ENCODE measurements at places on chromosomes 13 and 19.

GRCh38 chr19:18102916-18103542 is 5.5 kb downstream of the MAST3 start:
- DNase-seq, result no peak

DNA sequence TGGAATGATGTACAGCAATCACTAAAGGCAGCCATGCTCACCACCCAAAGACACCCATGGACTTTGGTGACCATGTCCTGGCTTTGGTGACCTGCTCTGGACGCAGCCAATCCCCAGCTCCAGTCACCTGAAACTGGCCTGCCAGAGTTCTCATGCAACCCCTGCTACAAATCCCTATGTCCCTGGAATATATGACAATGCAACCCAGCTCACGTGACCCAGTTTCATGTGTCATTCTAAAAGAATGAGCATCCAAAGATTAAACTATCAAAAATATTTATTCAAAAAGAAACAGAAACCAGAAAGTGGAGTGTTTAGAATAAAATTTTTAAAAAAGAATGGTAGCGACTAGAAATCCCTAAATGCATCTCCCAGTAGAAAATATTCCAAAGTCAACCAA is 203.3 kb upstream of the IRS2 start:
- DNase-seq, result no peak

- DNase-seq, result no peak
Observed at GRCh38 chr13:36887758-36888521, 32.1 kb downstream of the SMAD9 start.

- DNase-seq, result no peak
Observed at GRCh38 chr13:106261450-106261849, 274.0 kb downstream of the EFNB2 start.

DNA sequence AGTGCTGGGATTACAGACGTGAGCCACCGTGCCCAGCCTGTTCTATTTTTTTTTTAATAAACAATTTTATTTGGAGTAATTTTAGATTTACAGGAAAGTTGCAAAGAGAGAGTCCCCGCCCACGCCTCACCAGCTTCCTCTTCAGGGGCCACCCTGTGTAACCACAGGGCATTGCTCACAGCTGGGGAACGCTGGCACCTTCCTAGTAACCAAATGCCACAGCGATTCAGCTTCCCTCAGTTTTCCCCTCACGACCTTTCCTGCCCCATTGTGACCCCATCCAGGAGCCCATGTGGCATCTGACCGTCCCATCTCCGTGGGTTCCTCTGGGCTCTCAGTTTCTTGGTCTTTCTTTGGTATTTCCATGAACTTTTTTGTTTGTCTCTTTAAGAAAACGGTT is 83.9 kb downstream of the GNG7 start:
- no peak for DNase-seq

DNA sequence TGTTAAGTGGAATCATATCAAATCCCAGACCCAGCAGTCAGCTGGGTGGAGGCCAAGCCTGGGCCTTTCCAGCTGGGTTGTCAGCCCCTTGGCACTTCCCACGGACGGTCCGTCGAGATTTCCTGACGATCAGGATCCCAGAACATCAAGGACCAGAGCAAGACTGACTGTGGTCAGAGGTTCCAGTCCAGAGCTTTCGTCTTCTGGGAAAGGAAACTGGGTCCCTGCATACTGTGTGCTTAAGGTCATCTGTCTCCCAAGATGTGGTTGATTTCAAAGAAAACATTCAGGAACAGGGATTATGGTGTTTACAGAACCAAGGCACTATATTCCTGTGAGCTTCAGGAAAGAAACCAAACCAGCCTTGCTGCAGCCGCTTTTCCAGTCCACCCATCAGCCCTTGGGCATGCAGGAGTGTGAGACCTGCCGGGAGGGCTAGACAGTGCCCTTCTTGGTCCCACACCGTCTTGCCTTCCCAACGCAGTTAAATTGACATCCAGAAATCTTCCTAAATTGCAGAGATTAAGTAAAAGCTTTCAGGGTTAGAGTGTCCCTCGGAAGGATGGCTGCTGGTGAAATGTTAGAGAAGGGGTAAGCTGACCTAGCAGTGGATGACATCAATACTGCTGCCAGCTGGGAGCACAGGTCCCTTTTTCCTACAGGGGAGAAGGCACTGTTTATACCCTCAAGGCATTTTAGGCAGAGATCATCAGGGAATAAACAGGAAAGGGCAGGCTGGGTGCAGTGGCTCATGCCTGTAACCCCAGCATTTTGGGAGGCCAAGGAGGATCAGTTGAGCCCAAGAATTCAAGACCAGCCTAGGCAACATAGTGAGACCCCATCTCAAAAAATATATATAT is 5.0 kb upstream of the C19orf33 start:
- DNase-seq, result no peak

GRCh38 chr13:91349992-91350911 is 2.8 kb downstream of the MIR17HG start:
- DNase-seq, result no peak

GRCh38 chr13:21344662-21345176 is 114.4 kb downstream of the ZDHHC20 start:
- DNase-seq, result no peak

DNA sequence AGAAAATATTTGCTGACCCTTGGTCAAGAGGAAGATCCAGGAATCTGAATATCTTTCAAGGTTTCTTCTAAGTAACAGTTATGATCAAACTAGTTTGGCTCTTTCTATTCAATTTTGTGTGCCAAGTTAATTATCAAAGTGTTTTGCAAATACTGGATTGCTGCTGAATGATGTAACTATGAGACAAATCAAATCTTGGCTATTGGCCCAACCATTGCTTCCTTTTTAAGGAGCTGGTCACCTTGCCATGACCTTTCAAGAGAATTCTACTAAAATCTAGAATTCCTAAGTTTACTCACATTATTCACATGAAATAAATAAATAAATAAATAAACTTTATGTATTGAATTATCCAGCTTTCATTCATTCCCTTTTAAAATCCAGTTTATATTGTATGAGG is 371.8 kb downstream of the SLITRK6 start:
- no peak for DNase-seq

DNA sequence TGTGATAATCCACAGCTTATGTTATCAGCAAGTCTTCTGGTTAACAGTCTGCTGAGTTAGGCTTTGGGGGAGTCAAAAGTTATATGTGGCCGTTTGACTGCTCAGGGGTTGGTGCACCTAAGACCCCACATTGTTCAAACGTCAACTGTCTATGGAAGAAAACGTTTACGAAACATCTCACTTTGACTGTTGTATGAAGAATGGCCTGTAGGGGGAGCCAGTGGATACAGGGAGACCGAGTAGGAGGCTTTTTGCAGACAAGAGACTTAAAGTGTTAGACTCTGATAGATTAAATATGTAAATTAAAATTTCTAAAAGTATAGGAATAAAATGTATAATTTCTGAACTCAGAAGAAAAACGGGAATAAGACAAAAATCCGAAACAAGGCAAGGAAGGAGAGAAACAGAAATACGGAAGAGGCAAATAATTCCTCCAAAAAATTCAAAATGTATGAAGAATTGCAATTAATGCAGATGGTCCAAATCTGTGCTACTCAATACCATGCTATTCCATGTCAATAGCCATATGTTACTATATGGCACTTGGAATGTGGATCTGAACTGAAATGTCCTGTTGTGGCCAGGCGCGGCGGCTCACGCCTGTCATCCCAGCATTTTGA is 37.8 kb downstream of the TNFSF14 start:
- DNase-seq, result peak; percentile 31

- no peak for DNase-seq
Observed at GRCh38 chr19:41186971-41187883, 5.8 kb upstream of the CYP2S1 start.

DNA sequence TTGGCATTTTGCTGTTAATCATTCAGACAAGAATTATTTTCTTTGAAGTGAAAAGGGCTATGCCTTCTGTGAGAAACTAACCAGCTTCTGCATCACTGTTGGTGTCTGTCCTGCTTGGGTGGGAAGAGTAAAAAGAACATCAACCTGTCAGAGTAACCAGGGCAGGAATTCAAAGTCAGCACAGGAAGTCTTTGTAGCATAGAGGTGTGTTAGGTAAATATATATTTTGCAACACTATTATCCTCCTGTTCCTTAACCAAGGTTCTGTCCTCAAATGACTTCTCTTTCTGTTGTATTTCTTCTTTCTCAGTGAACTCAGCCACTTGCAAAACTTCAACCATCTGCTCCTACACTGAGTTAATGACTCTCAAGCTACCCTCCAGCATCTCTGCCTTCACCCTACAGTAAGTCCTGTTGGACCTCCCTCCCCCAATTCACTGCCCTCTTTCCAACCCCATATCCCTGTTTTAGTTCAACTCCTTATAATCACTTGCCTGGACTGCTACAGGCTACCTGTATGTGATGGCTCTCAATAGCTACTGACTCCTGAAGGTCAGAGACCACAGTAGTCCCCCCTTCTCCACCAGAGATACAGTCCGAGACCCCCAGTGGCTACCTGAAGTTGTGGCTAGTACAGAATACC is 49.9 kb downstream of the SMAD9 start:
- DNase-seq, result no peak

GRCh38 chr13:45132369-45133064 is 12.2 kb downstream of the GTF2F2 start:
- DNase-seq, result no peak

DNA sequence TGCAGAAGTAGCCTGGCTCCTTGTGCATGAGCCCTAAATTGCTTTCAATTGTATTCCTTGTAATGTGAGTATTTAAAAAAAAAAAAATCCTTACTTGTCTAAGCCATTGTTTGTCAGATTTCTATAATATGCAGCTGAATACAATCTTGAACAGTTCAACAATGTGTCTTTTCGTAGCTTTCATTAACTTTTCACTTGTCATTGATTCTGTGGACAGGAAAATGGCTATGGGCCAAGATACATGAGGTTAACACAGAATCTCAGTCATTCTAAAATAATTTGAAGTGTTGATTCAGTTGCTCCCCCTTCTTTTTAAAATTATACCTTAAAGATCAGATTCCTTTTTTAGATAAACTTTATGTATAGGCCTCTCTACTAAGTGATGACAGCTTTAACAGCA is 395.8 kb upstream of the KLF12 start:
- no peak for DNase-seq

- no peak for DNase-seq
Observed at GRCh38 chr13:44416301-44416700, 42.7 kb downstream of the SERP2 start.

GRCh38 chr13:77377016-77377415 is 50.1 kb upstream of the MYCBP2 start:
- no peak for DNase-seq
